ENCODE measurements at places on chromosomes 3 and 15.
A peak's percentile ranks its signal among the peaks of the same experiment; 100 is the strongest.

DNA sequence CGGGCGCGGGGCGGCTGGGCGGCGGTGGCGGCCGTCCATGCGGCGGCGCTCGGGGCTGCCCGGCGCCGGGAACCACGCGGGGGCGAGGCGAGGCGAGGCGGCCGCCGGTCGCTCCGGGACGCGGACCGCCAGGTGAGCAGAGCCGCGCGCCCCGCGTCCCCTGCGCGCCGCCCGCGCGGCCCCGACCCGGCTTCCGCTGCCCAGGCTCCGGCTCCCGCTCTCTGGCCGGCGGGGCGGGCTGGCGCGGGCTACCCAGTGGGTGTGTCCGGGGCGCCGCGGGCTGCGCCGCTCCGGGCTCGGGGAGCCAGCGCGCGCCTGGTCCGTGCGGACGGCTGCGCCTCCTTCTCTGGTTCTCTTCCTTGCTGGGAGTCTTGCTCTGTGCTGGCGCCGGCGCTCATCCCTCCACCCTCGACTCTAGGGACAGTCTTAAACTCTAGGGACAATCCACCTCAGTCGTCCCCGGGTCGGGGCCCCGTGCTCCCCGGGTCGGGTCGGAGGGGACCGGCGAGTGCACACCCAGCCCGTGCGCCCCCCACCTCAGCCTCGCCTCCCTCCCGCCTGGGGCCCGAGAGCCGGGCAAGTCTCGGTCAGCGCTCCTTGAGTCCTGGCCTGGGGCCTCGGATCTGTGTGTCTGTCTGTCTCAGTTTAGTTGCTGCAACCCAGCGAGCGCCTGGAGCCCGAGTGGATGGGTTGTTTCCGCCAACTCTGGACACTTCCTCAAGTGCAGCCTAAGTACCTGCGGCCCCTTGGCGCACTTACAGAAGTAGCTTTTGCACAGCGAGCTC is 488 bp downstream of the THSD4 start:
- DNase-seq: no peak

GRCh38 chr15:44715142-44715796 is 4.0 kb downstream of the B2M start:
- DNase-seq: peak; percentile 47

DNA sequence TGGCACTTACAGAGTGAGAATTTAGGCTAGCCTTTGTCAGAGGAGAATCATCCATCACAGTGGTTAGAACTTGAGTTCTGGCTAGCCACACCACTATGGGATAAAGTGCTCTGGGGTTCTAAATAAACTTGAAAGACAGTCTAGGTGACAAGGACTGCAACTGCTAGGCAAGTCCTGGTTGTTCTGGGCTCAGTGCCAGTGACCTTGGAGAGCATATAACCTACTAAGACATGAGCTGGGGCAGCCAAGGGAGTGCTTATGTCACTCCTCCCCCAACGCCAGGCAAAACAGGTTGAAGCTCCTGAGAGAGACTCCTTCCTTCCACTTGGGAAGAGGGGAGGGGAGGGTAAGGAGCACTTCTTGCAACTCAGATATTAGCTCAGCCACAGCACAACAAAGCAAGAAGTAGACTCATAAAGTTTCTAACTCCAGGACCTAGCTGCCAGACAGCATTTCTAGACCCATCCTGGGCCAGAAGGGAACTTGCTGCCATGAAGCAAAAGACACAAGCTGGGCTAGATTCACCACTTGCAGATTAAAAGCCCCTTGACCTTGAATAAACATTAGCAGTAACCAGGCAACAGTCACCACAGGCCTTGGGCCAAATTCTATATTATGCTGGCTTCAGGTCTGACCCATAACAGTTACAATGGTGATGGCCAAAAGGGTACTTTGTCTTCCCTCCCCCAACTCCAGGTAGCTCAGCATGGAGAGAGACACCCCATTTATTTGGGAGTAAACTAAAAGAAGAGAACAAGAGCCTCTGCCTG is 963.7 kb downstream of the PLOD2 start:
- no peak for DNase-seq

- DNase-seq: no peak
These were observed 44.5 kb upstream of the PDZRN3 start for GRCh38 chr3:73669260-73669659.

- DNase-seq: no peak
These were observed 9.1 kb downstream of the SPICE1 start for GRCh38 chr3:113505867-113506266.

DNA sequence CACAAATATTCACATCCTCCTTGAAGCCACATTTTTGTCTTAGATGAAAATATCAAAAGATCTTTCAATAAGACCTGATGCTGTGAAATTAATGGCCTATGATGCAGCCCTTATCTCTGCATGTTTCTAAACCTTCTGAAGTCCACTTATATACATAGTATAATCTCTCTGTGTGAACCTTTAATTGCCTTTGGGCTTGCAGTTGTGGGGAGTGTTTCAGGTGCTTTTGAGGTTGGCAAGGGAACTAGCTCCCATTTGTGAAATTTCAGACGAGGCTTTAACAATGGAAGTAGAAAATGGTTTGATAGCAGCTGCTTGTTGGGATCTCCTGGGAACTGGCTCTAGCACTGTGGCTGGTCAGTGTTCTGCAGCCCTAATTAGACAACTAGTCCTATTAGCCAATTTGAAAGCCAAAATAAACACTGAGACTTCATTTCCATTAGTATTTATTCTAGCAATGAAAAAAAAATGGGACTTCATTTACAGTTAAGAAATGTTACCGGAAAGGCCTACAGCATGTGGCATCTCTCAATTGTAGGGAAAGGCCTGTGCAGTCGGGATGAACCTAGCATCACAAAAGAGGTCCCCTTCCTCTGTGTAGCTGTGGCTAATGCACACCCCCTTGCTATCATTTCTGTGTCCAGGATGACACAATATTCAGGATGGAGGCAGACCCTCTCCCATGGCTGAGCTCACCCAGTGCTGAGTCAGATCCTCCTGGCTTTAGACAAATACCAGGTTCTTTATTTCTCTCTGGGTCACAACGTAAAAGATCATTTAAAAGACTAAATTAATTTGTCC is 140.7 kb upstream of the TRIM42 start:
- no peak for DNase-seq
